ENCODE measurements at places on chromosomes 3 and 15.

DNA sequence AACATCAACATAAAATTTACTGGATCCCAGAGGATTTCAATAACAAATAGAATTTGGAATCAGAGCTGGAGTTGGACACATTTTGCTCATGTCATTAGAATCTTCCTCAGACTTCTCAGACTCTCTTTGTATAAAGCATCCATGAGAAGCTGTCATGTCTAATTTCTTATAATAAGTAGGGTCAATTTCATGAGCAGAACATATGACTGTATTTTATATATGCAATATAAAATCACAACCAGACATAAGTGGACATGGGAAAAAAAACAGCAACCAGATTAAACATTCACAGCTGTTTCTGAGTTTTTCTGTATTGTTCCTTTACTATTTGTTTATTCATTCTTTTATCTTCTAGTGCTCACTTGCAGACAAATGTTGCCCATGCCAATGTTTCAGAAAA lies 325.5 kb downstream of the RBMS3 start:
- no peak for DNase-seq

DNA sequence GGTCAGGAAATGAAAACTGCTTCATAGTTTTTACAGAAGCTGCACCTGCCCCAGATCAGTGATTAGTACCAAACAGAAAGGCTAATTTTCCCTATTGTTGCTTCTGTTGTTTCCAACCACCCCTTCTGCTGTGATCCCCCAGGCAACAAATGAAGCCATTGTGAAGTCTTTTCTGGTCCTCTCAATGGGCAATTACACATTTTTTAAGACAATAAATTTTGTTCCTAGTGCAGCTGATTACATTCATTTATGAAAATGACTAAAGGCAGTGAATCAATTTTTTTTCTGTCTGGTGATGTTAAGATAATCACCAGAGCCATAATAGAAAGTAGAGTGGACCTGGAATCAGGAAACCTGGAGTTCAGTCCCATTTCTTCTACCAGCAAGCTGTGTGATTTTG lies 32.7 kb downstream of the GLDN start:
- DNase-seq, result no peak

GRCh38 chr3:143122089-143122430 lies 2.5 kb downstream of the CHST2 start:
- DNase-seq, result no peak

GRCh38 chr3:164351131-164351530 lies 727.2 kb downstream of the SI start:
- no peak for DNase-seq

DNA sequence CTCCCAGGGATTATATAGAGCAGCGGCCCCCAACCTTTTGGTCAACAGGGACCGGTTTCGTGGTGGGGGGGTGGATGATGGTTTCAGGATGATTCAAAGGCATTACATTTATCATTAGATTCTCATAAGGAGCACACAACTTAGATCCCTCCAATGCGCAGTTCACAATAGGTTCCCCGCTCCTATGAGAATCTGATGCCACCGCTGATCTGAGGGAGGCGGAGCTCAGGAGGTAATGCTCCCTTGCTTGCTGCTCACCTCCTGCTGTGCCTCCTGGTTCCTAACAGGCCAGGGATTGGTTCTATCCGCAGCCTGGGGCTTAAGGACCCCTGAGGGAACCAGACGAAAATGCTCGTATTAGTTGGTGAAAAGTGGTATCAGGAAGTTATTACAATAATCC lies 1.3 kb upstream of the HACD2 start:
- DNase-seq, result no peak

DNA sequence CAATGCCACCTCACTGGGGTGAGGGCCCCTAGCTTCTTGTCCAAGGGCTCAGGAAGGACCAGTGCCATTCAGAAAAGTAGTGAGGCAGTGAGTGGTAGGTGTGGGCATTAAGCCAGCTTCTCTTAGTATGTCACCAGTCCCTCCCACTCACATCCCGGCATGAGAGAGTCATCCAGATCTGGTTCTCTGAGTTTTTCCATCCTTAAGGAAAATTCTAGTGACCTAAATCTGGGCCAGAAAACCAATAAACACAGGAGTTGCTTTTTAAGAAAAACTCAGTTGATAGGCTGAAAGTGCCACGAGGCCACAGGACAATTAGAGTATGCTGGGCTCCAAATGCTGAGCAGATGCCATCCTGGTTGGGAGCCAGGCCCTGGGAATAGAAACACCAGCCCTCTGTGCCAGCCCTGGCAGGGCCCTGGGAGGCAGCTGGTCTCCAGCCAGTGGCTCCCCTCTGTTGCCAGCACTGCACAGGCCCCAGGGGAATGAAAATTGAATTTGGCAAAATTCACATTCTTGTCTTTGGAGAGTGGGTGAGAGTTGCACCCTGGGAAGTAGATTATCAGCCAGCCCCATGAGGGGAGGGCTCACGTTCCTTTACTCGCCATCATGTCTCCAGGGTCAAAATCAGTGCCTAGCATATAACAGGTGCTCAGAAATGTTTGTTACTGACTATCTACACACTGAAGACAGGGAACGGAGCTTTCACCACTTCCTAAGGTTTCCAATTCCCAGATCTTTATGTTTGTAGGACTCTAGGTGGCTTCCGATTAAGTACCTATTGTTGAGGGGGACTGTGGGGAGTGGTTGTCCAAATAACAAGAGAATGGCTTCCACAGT lies 52.8 kb downstream of the FAM43A start:
- no peak for DNase-seq

DNA sequence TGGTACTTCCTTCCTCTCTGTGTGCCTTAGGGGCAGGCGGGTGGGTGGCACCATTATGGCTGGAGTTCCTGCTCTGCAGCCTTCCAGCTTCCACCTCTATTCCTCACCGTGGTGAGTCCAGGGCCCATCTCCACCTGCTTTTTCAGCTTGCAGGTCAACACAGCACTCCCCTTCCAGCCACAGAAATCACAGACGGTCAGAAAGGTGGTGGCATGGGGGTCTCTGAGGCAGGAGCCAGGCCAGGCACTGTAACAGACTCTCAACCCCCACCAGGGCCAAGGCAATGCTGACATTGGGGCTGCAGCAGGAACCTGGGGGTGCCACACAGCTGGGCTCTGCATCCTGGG lies 16.6 kb downstream of the KLF15 start:
- DNase-seq, result no peak

GRCh38 chr3:165532851-165533250 lies 304.4 kb downstream of the BCHE start:
- no peak for DNase-seq

DNA sequence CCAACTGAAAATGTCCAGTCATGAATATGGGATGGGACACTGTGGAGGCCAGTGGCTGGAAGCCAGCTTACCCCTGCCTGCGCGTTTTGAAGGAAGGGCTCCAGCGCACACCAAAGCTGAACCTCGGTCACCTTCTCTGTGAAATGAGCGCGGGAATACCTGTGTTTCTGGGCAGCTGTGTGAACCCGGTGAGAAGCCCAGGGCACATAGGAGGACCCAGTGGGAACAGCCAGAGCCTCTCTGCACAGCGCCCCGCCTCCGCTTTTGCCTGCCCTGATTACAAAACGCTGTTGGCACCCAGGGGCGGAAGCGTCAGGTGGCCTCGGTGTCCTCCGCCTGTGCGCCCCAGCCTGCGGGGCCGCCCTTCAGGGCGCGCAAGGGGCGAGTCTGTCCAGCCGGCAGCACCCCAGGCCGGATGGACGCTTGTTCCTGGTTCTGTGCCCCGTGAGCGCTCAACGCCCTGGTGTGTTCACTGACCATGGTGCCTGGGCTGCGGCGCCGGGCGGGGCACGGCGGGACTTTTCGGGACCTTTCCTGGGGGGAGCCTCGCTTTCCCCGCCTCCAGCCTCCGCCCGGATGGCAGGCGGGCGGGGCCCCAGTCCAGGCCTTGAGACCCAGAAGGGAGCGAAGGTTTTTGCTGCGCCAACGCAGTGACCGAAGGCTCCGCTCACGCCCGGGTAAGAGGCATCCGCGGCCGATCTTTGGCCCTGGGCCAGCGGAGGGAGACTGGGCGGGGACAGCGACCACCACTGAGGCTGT lies at the start of gene SQOR:
SQOR (plus strand) TSS at position 598 of the 759 bp plus-strand sequence. CDS start 23,895 bp downstream, outside the sequence.
- peak; percentile 47 for DNase-seq

DNA sequence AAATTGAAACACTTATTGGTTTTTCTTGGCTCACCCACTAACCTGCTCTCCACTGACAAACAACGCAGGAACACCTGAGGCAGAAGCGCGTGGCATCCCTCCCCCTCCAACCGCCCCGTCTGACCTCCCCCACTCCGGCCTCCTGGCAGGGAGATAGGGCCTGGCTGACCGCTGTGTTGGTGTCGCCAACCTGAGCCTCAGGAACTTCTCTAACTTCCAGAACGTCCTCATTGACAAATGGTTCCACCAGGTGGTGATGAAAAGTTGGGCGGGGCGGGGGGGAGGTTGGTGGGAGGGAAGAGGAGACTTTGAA lies 22.8 kb downstream of the IL17RD start:
- DNase-seq, result no peak

DNA sequence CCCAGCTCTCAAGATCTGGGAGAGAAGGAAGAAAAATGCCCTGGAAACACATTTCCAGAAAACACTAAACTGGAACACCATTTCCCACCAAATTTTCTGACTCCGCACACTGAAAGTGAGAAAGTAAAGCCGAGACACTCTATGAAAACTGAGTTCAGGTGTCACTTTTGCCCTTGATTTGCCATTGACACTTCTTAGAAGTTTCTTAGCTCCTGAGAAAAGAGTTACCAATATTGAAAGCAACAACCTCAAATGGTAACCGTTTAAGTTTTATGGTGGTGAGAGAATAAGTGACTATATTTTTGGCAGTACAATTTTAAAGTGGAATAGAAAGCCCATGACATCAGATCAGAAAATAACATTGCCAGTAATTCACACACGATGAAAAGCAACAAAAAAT lies 39.0 kb downstream of the CD86 start:
- DNase-seq, result no peak

- no peak for DNase-seq
These were observed 68.5 kb downstream of the FMN1 start for GRCh38 chr15:33125894-33126537.

- no peak for DNase-seq
These were observed 73.5 kb downstream of the PEAK1 start for GRCh38 chr15:77346245-77347036.

DNA sequence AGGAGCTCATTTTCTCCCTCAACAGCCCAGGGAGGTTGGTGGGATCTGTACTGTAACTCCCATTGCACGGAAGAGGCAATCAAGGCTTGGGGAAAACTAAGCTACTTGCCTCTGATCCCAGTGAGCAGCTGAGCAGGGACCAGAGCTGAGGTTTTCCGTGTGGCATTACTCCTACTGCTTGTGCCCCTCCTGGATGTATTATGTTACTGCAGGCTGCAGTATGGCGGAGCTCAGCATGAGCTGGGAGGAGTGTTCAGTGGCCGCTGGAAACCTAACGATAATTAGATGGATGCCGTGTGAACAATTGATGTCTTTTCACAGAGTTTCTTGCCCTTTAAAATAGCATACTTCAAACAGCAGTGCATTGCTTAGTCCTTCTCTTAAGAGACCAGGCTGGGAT lies 2.0 kb upstream of the TPRG1 start:
- no peak for DNase-seq

DNA sequence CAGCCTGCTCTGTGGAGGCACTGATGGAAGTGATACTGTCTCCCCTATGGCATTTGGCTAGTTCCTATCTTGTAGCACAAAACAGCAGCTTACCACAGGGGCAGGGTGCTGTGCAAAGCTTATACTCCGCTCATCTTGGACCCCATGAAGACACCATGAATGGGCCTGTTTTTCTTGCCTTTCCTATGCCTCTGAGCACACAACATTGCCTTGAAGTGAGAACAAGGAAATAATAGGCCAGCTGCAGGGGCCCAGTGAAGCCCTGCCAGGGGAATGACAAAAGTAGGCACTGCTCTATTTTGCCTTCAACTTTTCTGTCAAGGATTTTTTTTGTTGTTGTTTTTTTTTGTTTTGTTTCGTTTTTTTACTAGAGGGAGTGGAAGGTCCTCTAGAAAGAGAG lies 110.3 kb downstream of the PDE8A start:
- DNase-seq, result no peak

DNA sequence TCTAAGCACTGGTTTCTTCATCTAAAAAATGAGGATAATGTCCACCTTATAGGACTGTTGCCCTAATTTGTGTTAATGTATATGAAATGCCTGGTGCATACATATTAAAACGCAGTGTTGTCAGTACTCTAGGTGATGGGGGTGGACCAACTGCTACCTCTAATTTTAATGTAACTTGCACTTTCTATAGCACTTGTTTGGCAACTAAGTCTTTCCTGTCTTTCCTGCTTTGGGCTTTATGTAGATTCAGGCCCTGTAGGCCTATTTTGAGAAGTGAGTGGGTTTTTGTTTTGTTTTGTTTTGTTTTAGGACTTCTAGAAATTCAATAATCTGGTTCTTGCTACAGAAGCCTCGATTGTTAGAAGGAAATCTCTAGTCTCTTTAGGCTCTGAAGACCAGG lies 21.2 kb downstream of the SLC7A14 start:
- DNase-seq, result no peak

GRCh38 chr3:14521611-14522010 lies 18.5 kb downstream of the GRIP2 start:
- DNase-seq, result no peak

DNA sequence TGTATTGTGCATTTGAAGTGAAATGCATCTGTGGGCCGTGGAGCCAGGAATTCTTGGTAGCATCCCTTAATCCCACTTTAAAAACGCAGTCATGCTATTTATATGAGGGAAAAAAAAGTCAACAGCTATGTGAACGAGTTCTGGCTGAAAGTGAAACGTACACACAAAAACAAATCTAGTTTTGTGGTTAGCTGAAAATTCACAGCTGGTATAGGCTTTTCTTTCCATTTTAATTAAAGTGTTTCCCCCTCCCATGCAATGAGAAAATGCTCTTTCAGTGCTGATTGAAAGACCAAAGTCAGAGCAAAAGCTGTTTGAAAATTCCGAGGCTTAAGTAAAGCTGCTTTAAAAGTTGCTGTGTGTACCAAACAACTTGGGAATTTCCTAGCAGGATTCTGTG lies 297.4 kb downstream of the PLCL2 start:
- DNase-seq, result no peak

GRCh38 chr15:72971766-72972165 lies 80.5 kb upstream of the NEO1 start:
- no peak for DNase-seq

DNA sequence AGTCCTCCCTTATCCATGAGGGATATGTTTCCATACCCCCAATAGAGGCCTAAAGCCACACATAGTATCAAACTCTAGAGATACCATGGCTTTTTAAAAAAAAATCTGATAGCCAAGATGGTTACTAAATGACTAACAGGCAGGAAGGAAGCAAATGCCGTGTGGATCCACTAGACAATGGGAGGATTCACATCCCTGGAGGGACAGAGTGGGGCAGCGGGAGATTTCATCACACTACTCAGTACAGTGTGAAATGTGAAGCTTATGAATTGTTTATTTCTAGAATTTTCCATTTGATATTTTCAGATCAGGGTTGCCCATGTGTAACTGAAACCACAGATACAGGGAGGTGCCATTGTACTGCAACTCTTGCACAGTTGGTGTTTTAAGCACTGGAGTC lies 826.6 kb downstream of the SQOR start:
- DNase-seq, result no peak

- no peak for DNase-seq
These were observed 8.5 kb downstream of the CDCP1 start for GRCh38 chr3:45137656-45138181.

GRCh38 chr3:177169936-177170722 lies 27.2 kb downstream of the TBL1XR1 start:
- DNase-seq, result no peak

GRCh38 chr3:99342383-99342782 lies 296.0 kb upstream of the COL8A1 start:
- no peak for DNase-seq

- DNase-seq, result no peak
These were observed 405.3 kb downstream of the VPS13C start for GRCh38 chr15:61654918-61655317.

Measured in effector memory CD4-positive, alpha-beta T cell (primary cell).